Activated T-helper 1 cell treated with anti-CD3 and anti-CD28 coated beads, Interleukin-2, amount 50 U/mL, for 16 hours (primary cell): ENCODE measurements at places on chromosomes 12 and 14.

DNA sequence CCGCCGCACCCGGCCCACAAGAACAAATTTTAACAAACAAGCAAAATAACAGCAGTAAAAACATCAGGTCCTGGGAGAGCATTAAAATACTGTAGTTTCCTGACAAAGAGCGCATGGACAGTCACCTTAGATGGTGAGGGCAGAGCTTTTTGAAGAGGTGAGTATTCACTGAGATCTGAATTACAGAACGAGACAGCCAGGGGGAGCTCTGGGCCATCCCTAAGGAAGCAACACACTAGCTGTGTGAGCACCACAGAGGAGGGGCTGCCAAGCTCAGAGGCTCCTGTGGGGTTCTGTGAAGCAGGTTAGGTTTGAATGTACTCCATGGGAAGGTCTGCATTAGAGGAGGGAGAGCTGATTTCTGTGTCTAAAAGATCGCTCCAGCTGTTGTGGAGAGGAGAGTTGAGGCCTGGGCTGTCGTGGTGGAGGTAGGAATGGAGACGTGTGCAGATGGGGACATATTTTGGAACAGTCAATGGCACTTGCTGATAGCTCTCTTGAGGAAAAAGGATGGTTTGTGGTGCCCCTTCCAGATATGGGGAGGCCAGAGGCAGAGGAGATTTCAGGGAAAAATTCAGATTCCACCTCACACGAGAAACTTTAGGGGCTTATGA lies 72.9 kb downstream of the TRAFD1 start:
- DNase-seq, result no peak

GRCh38 chr12:107035733-107036132 lies 48.8 kb upstream of the MTERF2 start:
- DNase-seq, result no peak

GRCh38 chr14:40123816-40124215 lies 691.6 kb upstream of the FBXO33 start:
- DNase-seq, result no peak

DNA sequence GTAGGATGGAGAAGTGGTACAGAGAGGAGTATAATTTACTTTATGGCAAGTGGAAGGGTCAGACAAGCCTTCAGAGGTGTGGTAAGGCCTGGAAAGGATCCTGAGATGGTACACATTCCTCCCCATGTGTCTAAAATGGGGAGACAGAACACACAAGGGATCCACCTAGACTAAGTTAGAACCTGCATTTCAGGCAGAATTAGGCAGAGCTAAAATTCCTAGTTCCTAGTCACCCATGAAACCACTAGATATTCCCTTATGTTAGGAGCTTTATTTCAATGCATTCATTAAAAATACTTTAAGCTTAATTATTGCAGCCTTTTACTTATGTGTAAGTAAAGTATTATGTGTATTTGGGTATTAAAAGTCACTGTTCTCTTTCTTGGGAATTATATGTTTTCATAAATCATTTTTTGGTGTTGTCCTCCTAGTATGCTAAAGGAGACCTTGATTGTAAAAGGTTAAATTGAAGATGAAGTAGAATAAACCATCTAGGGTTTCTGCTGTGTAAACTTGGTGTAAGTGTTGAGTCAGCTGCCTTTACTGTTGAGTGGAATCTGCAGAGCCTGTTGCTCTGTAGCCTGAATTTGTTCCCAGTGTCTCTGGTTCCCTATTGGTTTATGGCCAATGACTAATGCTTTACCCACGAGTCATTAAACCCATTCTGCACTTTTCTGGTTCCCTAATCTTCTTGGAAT lies 423.2 kb downstream of the ATP23 start:
- no peak for DNase-seq

DNA sequence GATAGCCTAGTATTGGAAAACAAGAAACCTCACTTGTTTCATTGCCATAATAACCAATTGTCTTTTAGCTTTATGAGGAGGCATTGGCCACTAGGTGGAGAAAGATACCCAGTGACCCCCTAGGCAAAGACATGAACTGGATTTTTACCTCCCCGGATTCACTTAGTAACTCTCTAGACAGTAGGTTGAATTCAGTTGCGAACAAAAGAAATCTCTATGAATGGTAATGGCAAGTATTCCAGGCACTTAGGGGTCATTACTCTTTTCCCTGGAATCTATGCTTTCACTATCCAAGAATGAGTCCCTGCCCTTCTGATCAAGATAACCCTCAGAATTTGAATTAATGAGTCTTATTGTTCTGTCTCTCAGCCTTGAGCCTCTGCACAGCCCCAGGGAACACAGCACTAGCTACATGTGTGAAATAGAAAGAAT lies 29.5 kb upstream of the RHOJ start:
- DNase-seq, result no peak
